NCI-H345 (cell line): ENCODE measurements at places on chromosomes 5 and 9.

DNA sequence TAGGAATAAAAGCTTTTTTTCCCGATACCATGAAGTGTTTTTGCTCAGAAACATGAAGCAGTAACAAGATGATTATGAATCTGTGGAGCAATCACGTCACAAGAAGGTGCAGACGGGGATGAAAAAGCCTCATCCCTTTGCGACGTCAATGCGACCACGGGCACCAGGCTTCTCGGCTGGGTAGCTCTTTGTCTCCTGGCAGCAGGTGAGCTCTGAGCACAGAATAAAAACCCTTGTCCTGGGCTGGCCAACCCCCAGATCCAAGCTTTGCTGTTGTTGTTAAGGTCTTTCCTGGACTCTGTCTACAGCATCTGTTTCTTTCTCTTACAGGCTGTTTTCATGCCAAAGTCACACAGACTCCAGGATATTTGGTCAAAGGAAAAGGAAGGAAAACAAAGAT is 113.8 kb downstream of the ANKRD18B start:
- peak; percentile 69 for DNase-seq

DNA sequence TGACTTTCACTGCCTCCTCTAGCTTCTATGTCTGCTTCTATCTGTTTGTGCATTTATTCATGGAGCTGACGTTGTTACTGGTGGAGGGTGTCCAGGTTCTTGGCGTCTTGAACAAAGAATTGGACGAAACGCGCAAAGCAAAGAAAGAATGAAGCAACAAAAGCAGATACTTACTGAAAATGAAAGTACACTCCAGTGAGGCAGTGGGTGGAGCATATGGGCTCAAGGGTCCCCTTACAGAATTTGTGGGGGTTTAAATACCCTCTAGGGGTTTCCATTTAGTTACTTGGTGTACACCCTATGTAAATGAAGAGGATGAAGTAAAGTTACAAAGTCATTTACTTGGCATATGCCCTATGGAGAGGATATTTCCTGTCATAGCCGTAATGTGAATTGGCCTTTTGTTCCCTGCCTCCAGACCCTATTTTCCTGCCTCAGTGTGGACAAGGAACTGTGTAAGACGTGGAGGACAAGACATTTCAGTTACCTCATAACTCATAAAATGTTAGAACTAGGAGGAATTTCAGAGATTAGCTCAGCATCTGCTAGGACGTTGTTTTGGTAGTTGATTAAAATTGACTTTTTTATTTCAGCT is 3.1 kb downstream of the POLR3G start:
- DNase-seq: no peak

DNA sequence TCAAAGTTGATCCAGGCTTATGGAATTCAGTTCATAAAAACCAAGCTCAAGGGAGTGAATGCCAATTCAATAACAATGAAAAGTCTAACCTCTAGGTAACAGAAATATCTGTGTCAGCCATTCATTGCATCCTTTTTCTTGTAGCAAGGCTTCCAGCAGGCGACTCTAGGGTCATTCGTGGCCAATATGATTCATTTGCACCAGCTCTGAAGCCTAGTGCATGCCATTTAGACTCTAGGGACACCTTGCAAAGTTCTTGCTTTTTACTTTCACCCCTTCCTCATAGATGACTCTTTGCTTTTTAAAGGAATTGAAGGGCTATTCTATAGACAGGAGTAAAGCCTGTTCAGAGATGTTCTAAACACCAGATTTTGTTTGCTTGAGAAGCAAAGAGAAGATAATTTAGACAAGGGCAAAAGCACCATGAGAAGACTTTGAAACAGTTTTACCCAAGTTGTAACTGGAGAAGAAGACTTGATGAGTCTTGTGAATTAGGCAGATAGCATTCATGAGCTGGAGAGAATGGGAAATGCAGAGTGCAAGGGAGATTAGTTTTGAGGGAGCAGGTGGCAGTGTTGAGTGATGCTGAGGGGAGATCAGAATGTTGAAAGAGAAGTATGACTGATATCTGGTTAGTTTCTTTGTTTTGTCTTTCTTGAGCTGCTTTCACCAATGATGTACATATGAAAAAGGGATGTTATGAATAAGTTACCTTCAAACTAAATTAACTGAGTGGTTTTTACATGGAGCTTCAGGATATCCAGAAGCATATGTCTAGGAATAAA is 94.5 kb downstream of the F2RL2 start:
- DNase-seq: no peak

DNA sequence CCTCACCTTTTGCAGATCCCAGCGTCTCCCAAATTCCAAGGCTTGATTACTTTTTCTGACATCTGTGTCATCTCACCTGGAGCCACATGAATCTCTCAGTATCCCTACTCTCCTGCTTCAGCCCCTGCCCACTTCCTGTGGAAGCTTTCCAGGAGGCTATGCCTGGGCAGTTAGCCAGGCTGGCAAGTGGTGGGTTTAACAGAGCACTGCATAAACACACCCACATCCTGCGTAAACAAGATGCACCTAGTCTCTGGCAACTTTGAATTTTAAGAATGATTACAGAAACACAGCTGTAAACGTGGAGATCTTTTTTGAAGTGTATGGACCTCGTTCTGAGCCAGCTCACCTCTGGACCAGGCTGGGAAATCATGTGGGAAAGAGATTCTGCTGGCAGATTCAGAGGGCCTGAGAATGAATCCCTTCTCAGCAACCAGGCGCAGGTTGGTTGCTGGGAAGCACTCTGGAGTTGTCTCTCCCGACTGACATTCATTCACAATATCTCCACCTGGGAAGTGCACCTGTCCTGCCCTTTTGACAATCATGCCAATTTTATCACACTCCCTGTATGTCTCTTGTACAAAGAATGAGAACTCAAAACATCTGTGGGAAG is 55.7 kb upstream of the FANCC start:
- DNase-seq: peak; percentile 72

DNA sequence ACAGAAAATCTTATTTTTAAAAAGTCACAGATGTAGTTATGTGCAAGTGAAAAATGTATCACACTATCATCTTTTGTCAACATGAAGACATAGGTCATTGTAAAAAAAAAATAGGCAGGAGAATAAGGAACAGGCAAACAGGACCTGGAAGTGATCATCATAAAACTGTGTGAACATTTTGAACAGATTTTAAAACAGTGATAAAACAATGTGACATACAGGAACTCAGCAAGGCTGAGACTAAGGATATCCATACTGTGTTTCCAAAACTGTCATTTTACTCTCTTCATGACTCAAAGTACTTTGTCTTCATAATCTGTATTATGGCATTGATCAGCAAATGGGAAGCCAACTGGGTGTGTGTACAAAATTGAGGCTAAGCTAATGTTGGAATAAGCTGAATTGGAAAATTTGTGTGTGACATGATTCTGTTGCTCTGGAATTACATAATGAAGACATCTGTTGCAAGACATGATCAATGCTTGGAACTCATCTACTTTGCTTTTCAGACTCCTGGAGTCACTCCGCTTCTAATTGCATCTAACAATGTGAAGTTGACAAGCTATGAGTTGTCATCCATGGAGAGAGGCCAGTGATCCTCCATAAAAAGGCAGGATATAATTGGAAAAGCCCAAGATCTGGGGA is 978.7 kb upstream of the NUDT12 start:
- no peak for DNase-seq

- DNase-seq: no peak
Measured at GRCh38 chr5:178323961-178324360, 91.4 kb upstream of the PHYKPL start.

DNA sequence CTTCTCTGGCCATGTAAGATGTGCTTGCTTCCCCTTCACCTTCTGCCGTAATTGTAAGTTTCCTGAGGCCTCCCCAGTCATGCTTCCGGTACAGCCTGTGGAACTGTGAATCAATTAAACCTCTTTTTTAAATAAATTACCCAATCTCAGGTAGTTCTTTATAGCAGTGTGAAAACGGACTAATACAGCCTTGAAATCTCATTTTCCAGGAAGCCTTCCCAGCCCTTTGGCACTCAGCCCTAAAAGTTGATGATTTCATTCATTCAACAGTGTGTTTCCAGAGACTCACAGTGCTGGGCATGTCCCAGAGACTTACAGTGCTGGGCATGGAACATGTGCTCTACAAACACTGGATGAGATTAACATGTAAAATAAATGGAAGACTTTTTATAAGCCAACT is 135.8 kb downstream of the DCP2 start:
- no peak for DNase-seq

- no peak for DNase-seq
Measured at GRCh38 chr9:89658931-89659330, 54.1 kb downstream of the GADD45G start.

DNA sequence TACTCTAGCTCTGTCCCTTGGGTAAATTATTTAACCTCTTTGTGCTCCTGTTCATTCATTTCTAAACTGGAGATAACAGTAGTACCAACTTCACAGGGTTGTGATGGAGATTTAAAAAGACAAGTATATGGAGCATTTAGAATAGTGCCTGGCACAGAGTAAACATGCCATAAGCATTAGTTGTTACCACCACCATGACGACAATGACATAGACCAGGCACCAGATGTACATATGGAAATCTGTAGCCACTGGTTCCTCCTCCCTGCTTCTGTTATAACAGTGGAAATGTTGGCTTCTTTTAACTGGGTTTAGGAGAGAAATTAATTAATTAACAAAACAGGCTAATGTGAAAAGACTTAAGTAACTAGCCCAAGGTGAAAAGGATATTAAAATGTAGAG is 217.5 kb downstream of the DENND1A start:
- DNase-seq: no peak

GRCh38 chr9:108022246-108022935 is 532.8 kb upstream of the KLF4 start:
- no peak for DNase-seq

DNA sequence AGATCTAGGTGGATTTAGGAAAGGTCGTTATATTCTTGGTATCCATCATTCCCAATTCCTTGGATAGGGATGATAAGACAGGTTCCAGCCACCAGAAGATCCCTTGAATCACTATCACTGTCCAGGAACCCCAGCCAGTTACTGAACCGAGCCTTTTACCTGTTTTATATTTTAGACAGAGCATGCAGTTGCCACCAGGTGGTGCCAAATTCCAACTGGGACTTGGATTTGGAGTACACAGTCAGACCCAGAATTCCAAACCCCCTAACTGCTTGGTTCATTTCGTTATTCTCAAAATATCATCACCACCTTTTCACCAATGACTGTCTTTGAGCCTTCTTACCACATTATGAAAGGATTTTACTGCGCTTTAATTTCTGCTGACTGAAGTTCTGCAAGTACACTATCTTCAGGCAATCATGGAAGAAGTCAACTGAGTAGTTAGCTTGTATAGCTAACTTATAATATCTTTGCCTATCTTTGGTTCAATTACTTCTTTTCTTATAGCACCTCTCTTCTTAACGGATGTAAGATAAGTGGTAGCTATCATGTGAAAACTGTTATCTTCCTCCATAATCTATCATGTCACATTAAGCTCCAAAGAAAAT is 191.8 kb downstream of the PRR16 start:
- peak; percentile 9 for DNase-seq

DNA sequence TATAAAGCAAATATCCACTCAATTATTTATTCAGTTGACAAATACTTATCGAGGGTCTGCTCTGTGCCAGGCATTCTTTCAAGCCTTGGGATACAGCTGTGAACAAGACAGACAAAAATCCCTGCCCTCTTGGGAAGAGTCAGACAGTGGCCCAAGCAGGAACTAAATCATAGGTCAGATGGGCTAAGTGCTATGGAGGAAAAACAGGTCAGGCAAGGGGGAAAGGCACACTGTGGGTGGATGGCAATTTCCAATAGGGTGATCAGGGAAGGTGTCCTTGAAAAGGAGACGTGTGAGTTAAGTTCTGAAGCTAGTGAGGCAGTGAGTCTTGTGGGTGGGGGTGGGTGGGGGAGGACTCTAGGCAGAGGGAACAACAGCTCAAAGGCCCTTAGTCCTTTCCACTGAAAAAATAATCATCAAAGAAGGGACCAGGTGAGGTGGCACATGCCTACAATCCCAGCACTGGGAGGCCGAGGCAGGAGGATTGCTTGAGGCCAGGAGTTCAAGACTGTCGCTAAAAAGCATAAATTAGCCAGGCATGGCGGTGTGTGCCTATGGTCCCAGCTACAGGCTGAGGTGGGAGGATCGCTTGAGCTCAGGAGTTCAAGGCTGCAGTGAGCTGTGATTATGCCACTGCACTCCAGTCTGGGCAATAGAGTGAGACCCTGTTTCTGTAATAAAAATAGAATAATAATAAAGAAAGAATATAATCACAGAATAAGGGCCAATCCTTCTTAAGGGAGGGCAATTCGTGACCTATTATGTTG is 95.2 kb upstream of the CPEB4 start:
- DNase-seq: no peak

DNA sequence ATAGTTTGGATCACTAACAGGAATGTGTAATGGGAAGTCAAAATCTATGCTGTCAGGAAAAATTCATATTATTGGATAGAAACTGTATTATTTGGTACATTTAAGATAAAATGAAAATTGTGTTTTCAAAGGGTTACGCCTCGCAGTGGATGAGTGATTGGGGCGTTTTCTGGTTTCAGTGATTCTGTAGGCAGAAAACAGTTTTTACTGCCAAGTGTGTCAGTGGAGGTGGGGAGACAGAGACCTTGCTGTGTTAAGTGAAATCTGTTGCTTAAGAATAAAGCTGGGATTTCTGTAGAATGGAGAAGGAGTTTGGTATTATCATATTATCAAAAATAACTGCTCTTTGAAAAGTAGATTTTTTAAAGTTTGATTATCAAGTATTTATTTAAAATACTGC is 69.7 kb downstream of the GHR start:
- no peak for DNase-seq

DNA sequence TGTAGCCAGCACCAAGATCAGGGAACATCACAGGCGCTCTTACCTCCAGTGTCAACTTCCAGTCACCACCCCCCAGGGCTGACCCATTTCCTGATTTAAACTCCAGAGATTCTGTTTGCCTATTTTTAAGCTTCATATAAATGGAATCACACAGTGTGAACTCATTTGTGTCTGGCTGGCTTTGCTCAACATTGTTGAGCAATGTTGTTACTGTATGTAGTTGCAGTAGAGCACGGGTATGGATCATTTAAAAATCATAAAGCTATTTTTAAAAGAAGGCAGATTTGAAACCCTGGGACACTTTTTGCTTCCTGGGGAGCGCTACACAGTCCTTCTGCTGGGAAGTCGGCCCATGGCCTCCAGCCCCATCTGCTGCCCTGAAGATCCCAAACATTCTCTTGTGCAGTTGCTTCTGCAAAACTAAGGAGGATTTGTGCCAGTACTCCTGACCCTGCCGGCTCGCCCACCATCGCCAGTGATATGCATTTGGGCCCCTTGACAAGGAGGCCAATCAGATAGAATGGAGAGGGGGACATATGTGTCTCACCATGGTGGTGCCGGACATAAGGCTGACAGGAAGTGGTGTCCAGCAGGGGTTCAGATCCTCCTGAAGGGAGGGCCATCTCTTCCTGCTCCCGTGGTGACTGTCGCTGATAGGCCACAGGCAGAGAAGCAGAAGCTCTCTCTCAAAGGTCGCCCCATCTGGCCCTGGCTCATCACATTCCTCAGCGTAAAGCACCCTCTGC is 13.3 kb downstream of the DCANP1 start:
- DNase-seq: no peak

- DNase-seq: no peak
Measured at GRCh38 chr9:20610591-20610990, 11.7 kb downstream of the MLLT3 start.

DNA sequence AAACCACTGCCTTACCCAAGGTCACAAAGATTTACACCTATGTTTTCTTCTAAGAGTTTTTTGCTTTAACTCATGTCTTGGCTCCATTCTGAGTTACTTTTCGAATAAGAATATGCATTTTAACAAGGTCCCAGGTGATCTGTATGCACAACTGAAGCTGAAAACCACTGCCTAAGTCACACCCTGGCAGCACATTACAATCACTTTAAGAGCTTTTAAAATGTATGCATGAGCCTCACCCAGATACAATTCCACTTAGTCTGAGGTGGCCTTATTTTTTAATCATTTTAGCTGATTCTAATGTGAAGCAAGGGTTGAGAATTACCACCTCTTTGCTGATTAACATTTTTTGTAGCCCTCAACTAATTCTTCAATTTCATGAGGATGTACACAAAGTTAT is 29.5 kb downstream of the IDNK start:
- no peak for DNase-seq
